Stimulated activated CD4-positive, alpha-beta T cell treated with anti-CD3 and anti-CD28 coated beads, TNF-alpha, amount 100 ng/mL, for 1 hour (primary cell): ENCODE measurements at places on chromosomes 5 and 9.

GRCh38 chr5:33701251-33701650, 190.5 kb downstream of the ADAMTS12 start:
- no peak for DNase-seq

GRCh38 chr5:158561562-158562190, 538.0 kb downstream of the EBF1 start:
- DNase-seq = no peak

- DNase-seq = no peak
Measured at GRCh38 chr5:157624144-157624543, 28.1 kb downstream of the SOX30 start.

DNA sequence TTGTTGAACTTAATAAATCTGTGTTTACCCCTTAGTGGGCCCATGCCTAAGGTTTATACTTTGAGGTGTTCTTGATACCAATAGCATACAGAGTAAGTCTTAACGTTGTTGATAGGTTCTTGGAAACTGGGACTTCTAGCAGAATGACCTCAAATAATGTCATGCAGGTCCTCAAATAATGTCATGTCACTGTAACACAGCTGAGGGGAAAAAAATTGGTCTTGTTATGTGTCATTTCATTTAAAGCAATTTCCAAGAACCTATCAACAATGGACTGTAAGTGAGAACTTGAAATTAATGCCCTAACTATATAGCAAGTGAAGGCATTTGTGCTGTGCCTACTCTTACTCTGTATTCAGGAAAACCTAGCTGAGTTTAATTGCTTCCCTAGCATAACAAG, 7.2 kb downstream of the DNAJA1 start:
- DNase-seq = no peak
